ENCODE measurements at places on chromosomes 7 and 10.
A peak's percentile ranks its signal among the peaks of the same experiment; 100 is the strongest.

- peak; percentile 7 for DNase-seq
Measured at GRCh38 chr7:70193514-70193913, 595.2 kb downstream of the AUTS2 start.

- DNase-seq = no peak
Measured at GRCh38 chr10:679556-679955, 9.9 kb downstream of the DIP2C start.

DNA sequence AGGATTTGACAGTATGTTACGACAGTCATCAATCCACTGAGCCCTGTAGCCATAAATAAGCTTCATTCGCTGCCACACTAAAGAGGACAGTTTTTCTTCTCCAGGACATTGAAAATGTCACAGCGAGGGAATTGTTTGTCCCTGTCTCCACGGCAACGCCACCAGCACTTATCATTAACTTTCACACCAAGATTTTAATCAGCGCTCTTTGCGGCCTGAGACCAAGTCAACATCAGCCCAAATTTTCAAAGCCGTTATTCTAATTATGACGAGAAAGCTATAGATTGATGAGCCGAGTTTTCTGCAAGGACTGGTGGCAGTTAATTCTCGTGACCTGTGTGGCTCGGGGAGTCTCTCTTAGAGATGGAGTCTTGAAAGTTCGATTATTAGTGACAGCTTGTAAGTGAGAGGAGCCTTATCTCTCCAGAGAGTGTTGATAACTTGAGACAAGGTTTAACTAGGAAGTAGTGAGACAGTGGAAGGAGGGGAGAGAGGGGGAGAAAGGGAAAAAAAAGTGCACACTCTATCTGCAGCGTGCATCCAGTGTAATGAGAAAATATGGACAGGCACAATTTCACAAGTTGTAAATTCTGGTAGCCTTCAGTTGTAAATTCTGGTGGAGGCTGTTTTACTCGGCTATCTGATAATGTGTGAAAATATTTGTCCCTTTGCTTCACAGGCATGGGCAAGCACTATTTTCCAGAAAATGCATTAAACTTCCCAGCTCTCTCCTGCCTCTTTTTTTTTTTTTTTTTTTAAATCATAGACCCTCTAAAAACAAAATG is 473.3 kb downstream of the LRMDA start:
- no peak for DNase-seq

- DNase-seq = no peak
Measured at GRCh38 chr7:55778631-55779030, 83.9 kb downstream of the SEPTIN14 start.

DNA sequence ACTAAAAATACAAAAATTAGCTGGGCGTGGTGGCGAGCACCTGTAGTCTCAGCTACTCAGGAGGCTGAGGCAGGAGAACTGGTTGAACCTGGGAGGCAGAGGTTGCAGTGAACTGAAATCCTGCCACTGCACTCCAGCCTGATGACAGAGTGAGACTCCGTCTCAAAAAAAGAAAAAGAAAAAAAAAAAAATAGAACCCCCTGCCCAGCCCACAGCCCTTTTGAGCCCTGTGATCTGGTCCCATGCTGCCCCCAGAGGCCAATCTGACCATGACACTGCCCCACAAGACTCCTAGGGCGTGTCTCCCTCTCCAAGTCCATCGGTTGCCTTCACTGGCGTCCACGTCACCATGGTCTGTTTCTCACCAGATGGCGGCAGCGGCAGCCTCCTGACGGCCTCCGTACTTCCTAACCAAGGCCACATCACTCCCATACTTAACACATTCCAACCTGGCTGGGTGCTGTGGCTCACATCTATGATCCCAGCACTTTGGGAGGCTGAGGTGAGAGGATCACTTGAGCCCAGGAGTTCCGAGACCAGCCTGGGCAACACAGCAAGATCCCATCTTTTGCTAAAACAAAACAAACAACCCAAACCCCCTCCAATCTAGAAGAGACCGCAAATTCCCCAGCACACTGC is 18.0 kb downstream of the STX1A start:
- peak; percentile 32 for DNase-seq

GRCh38 chr7:27241189-27242056 is 1.2 kb upstream of the EVX1 start:
- no peak for DNase-seq

DNA sequence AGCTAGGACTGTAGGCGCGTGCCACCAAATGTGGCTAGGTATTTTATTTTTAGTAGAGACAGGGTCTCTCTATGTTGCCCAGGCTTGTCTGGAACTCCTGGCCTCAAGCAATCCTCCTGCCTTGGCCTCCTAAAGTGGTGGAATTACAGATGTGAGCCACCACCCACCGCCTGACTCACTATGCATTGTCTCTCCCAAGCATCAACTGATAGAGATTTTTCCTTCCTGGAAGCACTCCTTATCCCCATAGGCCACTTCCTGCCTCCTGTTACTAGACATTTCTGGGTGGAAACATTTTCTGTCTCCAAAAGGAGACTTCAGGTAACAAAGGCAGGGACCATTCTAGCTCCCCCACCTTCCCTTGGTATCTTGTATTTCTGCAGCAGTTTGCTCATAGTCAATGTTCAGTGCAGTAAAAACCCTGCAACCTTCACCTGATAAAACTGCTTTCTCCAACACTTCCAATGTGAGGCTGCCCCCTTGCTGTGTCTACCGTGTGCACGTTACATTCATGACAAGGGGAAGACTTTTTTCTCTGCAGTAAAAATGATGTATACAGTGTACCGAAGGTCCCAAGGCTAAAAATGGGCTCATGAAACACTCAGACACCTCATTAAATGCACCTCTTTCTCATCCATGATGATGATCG is 84.9 kb downstream of the NHLRC2 start:
- no peak for DNase-seq

DNA sequence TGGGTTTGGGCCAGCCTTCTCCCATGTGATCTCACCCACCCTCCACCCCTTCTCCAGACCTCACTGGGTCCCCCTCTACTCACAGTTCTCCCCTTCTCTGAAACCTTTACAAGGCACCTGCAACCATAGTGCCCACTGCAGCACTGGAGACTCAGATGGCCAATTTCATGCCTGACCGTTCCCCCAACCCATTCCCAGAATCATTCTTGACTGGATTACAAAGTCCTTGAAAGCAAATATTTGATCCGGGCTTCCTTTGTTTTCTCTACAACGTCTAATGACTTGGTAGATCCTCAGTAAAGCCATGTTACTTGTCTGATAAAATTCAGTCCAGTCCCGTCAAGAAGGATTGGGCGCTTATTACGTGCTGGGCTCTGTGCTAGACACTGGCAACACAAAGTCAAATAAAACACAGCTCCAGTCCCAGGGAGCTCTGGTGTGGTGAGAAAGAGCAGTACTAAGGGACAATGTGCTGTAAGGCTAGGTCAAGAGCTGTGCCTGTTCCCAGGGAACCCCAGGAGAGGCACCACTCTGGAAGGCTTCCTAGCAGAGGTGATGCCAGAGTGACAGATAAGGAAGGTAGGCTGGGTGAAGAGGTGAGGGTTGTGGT is 36.5 kb downstream of the SH3PXD2A start:
- no peak for DNase-seq

DNA sequence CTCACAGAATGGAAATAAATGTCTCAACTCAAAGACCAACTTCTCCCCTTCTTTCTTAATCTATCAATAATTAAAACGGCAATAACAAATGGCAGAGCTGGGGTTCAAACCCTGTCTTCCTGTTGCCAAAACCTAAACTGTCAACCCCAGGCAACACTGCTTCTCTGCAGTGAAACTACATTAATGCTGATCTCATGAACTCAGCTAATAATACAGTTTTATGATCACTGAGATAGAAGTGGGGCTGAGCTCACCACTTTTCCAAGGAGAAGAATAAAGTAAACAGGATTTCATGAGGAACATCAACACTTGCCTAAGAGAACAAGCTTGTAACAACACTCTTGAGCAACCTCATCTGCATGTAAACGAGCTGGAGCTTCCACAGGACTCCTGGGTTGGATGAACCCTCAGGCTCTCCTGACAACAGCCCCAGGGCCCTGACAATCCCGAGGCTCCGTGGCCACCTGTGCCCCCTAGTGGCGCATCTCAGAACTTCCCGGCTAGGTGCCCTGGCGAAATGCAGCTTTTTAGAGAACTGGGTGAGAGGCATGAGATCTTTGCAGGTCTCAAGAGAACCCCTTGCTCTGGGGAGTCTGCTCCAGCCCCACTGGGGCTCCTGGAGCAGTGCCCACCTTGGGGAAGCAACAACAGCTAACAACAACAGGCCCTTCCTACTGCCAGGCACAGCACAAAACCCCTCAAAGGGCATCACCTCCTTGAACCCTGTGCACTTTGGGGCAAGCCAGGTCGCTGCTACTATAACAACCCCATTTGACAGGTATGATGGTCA is 169.3 kb downstream of the SH3PXD2A start:
- peak; percentile 82 for DNase-seq

DNA sequence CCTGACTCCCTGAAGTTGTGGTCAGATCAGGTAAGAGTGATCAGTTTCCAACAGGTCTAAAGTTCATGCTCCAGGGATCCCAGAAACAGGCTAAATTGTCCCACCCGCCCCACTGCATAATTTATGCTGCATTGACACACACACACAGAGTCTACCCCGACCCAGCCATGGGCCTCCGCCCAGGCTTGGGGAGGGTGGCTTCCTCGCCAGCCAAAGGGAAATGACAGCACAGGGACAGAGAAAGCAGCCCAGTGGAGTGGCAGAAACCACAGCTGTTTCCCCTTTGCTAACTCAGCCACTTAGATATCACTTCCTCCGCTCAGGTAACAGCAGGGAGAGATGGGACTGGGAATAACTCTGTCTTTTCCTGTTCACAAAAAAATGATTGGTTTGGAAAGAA is 9.4 kb downstream of the SH3PXD2A start:
- peak; percentile 41 for DNase-seq

DNA sequence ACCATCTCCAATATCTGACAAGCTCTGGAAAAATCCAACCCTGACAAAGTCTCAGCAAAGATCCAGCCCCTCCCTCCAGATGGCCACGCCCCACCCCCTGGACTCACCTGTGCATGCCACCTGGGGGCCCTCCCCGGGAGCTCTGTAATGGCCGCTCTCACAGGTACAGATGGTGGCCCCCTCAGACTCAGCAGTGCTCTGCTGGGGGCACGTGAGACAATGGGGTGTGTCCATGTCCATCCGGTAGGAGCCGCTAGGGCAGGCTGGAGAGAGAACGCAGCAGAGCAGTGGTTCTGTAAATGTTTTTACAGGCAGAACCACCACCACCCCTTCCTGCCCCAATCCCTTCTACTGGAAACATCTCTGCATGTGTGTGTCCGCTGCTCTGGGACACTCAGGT is 9.5 kb downstream of the EPHA1 start:
- no peak for DNase-seq

DNA sequence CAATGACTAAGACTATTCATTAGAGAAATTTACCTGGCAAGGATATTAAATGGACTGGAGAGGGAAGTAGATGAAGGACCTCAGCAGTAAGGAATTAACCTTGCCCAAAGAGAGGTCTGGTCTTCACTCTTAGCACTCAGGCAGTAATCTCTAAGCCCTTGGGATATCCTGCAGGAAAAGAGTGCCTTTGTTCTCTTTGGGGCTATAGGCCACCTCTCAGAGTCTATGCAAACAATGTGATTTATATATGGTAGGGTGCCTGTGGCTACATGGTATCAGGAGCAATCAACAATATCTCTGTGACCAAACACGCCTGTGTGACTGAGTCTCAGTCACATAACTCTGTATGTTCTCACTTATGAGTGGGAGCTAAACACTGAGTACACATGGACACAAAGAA is 154.7 kb upstream of the CDK1 start:
- no peak for DNase-seq

DNA sequence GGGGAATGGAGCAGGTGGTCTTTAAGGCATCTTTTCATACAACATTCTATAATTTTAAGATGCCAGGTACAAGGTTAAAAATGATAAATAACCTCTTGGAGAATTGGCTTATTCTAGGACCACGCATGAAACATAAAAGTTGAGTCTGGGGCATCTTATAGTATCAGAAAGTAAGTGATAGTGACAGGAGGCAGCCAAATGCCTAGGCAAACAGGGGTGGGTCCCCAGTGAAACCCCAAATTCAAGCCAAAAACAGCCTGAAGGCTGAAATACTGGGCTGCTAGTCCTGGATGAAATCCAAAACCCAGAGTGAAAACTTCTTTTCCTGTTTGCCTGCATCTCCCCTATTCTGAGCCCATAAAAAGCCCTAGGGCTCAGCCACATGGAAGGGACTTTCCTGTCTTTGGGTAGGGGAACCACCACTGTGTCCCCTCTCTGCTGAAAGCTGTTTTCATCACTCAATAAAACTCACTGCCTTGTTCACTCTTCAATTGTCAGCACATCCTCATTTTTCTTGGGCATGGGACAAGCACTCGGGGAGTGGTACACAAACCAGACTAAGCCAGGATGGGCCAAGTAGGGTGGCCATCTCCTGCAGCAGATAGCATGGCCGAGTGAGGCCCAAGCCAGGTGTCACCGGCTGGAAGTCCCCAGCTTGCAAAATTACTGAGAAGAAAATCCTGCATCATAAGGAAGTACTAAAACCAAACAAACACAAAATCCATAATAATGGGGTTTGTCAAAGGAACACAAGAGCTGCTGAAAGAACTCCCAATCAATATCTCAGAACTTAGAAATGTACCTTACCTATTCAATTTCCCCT is 241.6 kb upstream of the GALNT17 start:
- no peak for DNase-seq

GRCh38 chr7:121390617-121391016 is 5.5 kb downstream of the FAM3C start:
- DNase-seq = no peak

DNA sequence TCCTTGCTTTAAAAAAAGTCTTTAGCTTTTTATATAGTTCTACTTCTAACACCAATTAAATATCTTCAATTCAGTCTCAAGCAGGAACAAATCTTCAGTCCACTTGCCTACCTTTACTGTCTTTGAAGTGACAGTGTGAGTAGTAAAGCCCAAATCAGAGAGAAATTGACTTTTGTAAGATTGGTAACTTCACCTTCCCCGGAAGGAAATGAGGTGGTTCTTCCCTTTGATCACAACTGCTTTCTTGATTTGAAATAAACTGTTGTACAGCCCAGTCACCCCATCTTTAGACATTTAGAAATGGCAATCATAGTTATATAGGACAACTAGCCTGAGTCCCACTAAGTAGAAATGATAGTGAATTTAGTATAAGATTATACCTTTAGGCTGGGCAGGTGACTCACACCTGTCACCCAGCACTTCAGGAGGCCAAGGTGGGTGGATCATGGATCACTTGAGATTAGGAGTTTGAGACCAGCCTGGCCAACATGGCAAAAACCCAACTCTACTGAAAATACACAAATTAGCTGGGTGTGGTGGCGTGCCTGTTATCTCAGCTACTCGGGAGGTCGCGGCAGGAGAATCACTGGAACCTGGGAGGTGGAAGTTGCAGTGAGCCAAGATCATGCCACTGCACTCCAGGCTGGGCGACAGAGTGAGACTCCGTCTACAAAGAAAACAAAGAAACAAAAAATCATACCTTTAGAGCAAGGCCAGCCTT is 4.7 kb downstream of the FAS start:
- peak; percentile 61 for DNase-seq

- DNase-seq = no peak
Measured at GRCh38 chr7:46058086-46058823, 137.2 kb upstream of the IGFBP3 start.

Measured in CD4-positive, alpha-beta T cell treated with Interleukin-2 at 100 ng/mL for 4 hours (primary cell).